Left cardiac atrium (tissue), 4 donors: ENCODE measurements at places on chromosomes 2 and 18.

DNA sequence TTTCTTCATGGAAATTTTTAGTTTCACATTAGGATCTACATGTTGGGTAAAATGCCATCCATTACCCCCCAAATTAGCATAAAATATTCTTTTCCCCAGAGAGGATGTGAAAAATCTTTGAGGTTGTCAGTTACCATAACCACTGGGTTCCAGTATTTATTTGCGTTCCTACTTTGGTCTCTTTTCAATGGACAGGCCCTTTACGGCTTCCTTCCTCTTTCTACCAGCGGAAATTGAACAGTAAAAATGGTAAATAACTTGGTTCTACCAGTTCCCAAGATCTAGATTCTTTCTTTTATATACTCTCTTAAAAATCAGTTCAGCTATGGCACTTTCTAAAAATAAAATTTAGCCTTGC is 169.2 kb upstream of the APCDD1 start:
- DNase-seq: no peak

DNA sequence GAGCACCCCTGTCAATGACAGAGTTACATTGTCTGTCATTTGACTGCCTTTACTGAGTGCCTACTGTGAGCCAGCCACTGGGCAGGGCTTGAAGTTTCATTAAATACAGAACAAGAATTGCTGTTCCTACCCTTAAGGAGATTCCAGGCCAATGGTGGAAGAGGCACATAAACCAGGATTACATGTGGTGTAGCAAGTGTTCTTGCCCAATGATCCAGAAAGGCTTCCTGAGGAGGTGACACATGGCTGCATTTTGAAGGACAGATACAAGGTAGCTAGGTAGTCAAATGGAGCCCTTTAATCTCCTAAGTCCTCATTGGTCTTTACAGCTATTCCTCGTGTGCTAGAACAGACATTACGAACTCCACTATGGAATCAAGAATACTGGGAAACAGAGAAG is 312.7 kb downstream of the ETAA1 start:
- DNase-seq: no peak

- DNase-seq: no peak
Observed at GRCh38 chr2:202040079-202040844, 6.6 kb downstream of the FZD7 start.

GRCh38 chr18:62827397-62827796 is 112.1 kb downstream of the PHLPP1 start:
- DNase-seq: no peak

- DNase-seq: no peak
Observed at GRCh38 chr2:46984040-46984439, 68.4 kb upstream of the MCFD2 start.

- no peak for DNase-seq
Observed at GRCh38 chr18:78303519-78304191, 676.0 kb upstream of the SALL3 start.

GRCh38 chr18:45890606-45891005 is 65.1 kb downstream of the SIGLEC15 start:
- no peak for DNase-seq

- no peak for DNase-seq
Observed at GRCh38 chr2:240921995-240922244, 15.8 kb downstream of the CROCC2 start.

DNA sequence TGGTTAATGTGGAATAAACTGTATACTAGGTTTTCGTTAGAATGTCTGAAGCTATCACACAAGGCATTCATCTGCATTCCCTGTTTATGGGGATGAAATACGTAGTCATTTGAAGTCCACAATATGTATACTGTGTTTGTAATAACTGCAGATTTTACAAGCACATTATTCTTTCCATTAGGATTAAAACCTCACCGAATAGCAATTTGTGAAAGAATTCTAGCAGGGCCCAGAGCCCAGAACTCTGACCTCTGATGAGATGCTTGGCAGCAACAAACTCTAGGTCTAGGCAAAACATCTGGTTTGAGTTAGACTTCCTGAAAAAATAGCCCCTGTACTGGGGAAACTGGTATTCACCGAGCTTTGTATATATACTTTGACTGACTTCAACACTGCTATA is 158.2 kb downstream of the SRBD1 start:
- DNase-seq: no peak
